ENCODE measurements at places on chromosomes 6 and 20. TPM values are rescaled to one million over a fixed set of nuclear protein-coding genes. Genes with fewer than 3 reads are reported as not detected.

Gene SLC2A10
- total RNA-seq: 27.0 TPM

DNA sequence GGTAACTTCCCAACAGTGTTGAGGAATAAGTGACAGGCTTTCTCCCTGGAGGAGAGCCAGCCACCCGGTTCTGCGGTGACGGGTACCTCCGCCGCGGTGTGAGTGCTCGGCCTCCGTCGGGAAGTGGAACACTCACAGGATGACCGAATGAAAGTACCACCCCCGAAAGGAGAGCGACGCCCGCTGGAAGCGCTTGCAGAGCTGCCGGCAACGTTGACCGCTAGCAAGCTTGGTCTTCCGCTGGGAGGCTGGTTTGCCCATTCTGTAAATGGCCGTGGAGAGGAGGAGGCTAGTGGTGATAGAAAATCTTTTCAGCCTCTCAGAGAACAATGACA is 614 bp upstream of the TMEM242 start:
- DNase-seq: peak; percentile 84

GRCh38 chr6:40450483-40450882 is 136.7 kb downstream of the LRFN2 start:
- no peak for DNase-seq

DNA sequence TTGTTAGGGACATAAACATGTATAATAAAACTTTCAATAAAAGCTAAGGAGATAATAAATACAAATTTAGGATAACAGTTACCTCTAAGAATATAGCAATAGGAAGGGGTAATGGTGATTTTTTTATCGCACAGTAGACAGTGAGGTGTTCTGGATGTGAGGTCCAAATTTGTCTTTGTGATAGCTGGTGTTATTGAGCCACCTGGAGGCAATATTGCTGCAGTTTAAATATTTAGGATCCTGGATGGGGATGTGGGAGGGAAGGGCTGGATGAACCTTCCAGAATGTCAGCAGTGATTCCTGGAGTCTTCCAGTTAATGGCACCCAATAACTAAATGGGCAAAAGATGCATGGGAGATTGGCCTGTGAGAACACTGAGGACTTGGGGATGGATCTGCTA is 13.9 kb downstream of the DEFB123 start:
- no peak for DNase-seq

All from HFFc6 (cell line).